ENCODE measurements at places on chromosomes 1 and 21. TPM values are rescaled to one million over a fixed set of nuclear protein-coding genes. Genes with fewer than 3 reads are reported as not detected.

DNA sequence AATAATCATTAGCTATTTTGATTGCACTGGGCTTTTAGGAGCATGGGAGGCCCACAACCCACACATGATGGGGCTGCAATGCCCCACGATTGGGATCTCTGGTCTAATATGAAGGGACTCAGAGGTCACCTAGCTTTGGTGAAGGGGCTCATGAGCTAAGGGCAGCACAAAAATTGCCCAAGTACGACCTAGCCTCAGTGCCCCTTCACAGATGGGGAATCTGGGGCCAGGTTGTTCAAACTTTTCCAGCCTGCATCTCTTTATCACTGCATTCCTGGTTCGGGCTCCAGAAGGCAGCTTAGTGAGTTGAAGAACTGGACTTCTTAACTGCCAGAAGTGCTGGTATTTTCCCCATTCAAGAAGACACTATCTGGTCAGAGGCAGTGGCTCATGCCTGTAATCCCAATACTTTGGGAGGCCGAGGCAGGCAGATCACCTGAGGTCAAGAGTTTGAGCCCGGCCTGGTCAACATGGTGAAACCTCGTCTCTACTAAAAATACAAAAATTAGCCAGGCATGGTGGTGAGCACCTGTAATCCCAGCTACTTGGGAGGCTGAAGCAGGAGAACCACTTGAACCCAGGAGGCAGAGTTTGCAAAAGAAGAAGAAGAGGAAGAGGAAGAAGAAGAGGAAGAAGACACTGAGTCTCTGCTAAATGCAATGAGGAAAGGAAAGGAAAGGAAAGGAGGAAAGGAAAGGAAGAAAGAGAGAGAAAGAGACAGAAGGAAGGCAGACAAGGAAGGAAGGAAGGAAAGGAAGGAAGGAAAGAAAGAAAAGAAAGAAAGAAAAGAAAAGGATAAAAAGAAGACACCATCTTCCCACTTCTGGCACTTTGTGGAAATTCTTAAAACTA, 258.5 kb upstream of the IRF2BP2 start:
- no peak for DNase-seq
- peaks cover 25% of the 10 kb centered on the region for H3K4me1 ChIP-seq
- no peak overlapping the region for H3K4me3 ChIP-seq
- peak overlapping the region; percentile 76 for H3K27ac ChIP-seq

- no peaks in the 10 kb centered on the region for H3K4me1 ChIP-seq
- no peaks in the 10 kb centered on the region for H3K36me3 ChIP-seq
- no peak for DNase-seq
- no peak overlapping the region for H3K27ac ChIP-seq
- H3K27me3 ChIP-seq: no peaks in the 10 kb centered on the region
Measured at GRCh38 chr1:6014130-6014999, 22.1 kb upstream of the NPHP4 start.

- H3K4me3 ChIP-seq: no peak overlapping the region
- no peaks in the 10 kb centered on the region for H3K36me3 ChIP-seq
- peaks cover 49% of the 10 kb centered on the region for H3K27me3 ChIP-seq
- H3K27ac ChIP-seq: no peak overlapping the region
Measured at GRCh38 chr1:2786329-2787162, 14.9 kb downstream of the TTC34 start.

DNA sequence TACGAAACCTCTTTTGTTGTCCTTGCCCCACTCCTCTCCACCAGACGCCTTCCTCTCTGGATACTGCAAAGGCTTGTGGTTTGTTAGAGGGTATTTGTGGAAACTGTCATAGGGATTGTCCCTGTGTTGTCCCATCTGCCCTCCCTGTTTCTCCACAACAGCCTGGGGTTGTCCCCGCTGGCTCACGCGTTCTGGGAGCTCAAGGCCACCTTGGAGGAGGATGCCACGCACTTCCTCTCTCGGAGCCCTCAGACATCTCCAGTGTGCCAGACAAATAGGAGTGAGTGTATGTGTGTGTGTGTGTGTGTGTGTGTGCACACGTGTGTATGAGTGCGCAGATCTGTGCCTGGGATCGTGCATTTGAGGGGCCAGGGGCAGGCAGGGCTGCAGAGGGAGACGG, 37.6 kb upstream of the IL19 start:
- peaks cover 28% of the 10 kb centered on the region for H3K4me1 ChIP-seq
- H3K27me3 ChIP-seq: no peaks in the 10 kb centered on the region
- no peak overlapping the region for H3K27ac ChIP-seq
- no peak for DNase-seq
- no peak overlapping the region for H3K4me3 ChIP-seq

DNA sequence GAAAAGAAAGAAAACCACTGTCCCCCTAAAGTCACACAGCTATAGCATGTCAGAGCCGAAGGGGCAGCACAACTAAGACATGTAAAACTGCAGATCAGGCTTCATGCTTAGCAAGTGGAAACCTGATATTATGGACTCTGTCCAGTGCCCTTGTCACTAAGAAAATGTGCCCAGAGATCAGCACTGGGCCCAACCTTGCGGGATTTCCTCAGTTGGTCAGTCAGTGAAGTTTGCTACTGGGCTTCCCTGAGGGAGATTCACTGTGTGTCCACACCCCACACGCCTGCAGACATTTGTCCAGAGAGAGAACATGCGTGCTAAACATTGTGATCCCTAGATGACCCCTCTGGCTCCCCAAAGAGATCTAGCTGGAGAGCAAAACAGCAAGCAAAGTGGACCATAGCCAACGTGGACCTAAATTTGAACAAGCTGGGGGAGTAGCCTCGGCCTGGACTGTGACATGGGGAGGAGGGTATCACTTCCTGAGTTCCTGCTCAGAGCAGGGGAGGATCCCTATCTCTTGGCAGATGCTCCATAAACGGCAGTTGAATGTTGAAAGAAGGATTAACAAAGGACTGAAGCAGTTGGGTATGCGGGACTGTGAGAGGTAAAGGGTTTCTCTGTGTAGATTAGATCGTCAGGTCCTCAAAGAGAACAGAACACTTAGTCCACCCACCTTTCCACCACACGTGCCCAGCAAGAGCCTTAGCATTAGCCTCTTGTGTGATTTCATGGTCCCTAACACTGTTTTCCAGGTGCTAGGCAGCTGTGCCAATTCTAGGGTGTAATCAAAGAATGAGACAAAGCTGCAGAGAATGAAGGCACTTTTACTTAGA, 53.6 kb downstream of the GLUL start:
- H3K4me3 ChIP-seq: no peak overlapping the region
- H3K4me1 ChIP-seq: no peaks in the 10 kb centered on the region
- no peaks in the 10 kb centered on the region for H3K36me3 ChIP-seq
- DNase-seq: peak; percentile 80
- no peaks in the 10 kb centered on the region for H3K27me3 ChIP-seq

DNA sequence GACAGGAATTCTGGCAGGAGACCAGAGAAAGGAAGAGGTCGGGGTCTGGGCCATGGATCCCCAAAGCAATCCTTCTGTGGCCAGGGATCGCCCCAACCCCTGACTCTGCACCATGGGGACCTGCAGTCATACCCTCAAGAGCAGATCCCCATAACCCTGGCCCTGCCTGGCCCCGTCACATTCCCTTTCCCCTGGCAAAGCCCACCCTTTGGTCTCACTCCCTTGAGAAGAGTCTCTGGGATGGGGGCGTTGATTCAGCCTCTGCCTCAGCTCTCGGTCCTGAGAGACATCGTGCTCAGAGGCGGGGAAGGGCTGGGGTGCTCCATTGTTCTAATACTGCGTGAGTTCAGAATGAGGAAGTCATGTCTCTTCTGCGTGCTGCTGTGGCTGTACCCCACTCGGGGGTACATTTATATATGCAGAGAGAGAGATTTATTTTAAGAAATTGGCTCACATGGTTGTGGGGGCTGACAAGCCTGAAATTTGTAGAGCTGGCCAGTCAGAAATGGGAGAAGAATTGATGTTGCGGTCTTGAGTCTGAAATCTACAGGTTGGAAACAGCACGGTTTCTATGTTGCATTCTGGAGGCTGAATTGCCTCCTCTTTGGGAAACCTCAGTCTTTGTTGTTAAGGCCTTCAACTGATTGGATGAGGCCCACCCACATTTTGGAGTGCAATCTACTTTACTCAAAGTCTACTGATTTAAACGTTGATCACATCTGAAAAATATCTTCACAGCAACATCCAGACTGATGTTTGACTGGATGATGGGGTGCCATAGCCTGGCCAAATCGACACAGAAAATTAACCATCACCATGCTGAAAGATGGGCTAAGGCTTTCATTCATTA, 4.2 kb upstream of the PADI2 start:
- H3K27me3 ChIP-seq: peaks cover 12% of the 10 kb centered on the region
- peaks cover 31% of the 10 kb centered on the region for H3K4me1 ChIP-seq
- H3K36me3 ChIP-seq: no peaks in the 10 kb centered on the region
- no peak overlapping the region for H3K27ac ChIP-seq
- no peak overlapping the region for H3K4me3 ChIP-seq
- DNase-seq: no peak

DNA sequence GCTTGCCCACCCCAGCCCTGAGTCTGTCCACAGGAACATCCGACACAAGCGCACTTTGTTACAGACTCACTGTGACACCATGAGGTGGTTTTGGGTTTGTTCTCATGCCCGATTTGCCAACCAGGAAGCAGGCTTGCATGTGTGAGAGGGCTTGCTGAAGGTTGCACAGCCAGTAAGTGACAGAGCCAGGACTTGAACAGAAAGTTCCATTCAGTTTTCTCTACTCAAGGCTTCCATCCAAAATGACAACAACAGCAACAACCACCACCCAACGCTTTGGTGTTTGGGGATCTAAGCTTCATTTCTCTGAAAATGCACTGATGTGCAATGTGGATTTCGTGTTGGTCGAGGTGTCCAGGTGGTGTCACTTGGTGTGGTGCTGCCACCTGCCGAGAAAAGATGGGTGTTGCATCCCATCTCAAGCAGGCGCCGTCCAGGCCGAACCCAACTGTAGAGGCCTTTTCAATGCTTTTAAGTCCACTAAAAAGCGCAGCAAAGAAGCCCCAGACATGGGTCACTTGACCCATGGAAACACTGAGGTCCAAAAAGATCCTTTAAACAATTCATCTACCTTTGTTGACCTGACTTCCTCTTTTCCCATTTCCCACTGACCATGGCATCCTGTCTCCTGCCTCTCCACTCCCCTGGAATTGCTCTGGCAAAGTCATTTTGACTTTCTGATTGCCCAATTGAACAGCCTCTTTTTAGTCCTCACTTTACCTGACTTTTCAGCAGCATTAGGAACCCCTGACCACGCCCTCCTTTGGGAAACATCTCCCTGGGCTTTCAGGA, 12.2 kb downstream of the CITED4 start:
- peak; percentile 85 for DNase-seq
- no peaks in the 10 kb centered on the region for H3K27me3 ChIP-seq
- no peak overlapping the region for H3K4me3 ChIP-seq
- H3K36me3 ChIP-seq: no peaks in the 10 kb centered on the region
- peaks cover 19% of the 10 kb centered on the region for H3K4me1 ChIP-seq

- H3K27ac ChIP-seq: peak overlapping the region; percentile 88
- H3K27me3 ChIP-seq: no peaks in the 10 kb centered on the region
- H3K4me1 ChIP-seq: peaks cover 69% of the 10 kb centered on the region
- DNase-seq: no peak
- no peaks in the 10 kb centered on the region for H3K36me3 ChIP-seq
- H3K4me3 ChIP-seq: no peak overlapping the region
Measured at GRCh38 chr1:61186753-61187152, 104.4 kb downstream of the NFIA start.

DNA sequence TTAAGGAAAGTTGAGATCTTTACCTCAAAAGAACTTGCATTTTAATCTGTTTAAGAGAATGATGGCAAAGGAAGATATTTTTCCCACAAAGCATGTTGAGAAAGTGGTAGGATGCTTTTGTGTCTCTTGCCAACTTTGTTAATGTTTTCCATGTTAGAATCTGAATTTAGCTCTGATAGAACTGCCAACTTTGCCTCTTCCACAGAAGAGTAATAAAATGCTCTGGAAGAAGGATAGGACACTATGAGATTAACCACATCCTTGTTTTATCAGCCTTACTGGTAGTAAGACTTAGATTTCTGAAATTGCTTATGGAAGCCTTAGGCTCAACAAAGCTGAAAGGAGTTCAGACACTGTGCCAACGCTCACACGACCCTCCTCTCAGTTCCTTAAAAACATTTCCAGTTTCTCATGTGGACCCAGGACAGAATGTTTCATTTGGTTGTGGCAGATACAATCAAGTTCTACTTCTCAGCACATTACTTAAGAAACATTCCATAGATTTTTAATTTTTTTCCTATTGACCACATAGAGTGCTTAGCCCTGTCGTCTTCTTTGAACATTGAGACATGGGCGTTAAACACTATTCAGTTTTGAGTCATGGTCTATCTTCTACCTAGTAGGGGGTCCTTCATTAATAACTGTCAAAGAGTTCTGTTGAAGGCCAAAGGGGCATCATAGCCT, 59.0 kb downstream of the MTR start:
- peaks cover 5% of the 10 kb centered on the region for H3K4me1 ChIP-seq
- peaks cover 24% of the 10 kb centered on the region for H3K36me3 ChIP-seq
- no peaks in the 10 kb centered on the region for H3K27me3 ChIP-seq
- no peak overlapping the region for H3K4me3 ChIP-seq
- no peak for DNase-seq
- peak overlapping the region; percentile 57 for H3K27ac ChIP-seq

Gene BRWD1
- total RNA-seq: 78.1 TPM

Gene COL11A1
- 0.36 TPM for total RNA-seq

Gene BATF3
- 3.3 TPM for total RNA-seq
